ENCODE measurements at places on chromosomes 3 and 15.

- DNase-seq = no peak
These were observed 362.4 kb upstream of the ZNF385D start for GRCh38 chr3:22113453-22113852.

- peak; percentile 66 for DNase-seq
These were observed at the start of gene TTC23 for GRCh38 chr15:99249270-99249841. TTC23 (minus strand) TSS chr15:99249581; CDS start chr15:99228712, 20,869 bp downstream.

GRCh38 chr3:50365080-50365841 lies 5.9 kb upstream of the TMEM115 start:
- DNase-seq = peak; percentile 63

- no peak for DNase-seq
These were observed 166.9 kb upstream of the IL12A start for GRCh38 chr3:159821736-159822135.

GRCh38 chr3:107970993-107971580 lies 119.7 kb downstream of the CD47 start:
- DNase-seq = no peak

- no peak for DNase-seq
These were observed 58.5 kb downstream of the MGLL start for GRCh38 chr3:127763816-127764215.

- DNase-seq = no peak
These were observed 10.7 kb downstream of the GCNT3 start for GRCh38 chr15:59622289-59622688.
